ENCODE measurements at places on chromosomes 11 and 22. TPM values are rescaled to one million over a fixed set of nuclear protein-coding genes. Genes with fewer than 3 reads are reported as not detected.
A peak's percentile ranks its signal among the peaks of the same experiment; 100 is the strongest.

GRCh38 chr11:12390687-12391110 lies 13.3 kb downstream of the PARVA start:
- DNase-seq = no peak

DNA sequence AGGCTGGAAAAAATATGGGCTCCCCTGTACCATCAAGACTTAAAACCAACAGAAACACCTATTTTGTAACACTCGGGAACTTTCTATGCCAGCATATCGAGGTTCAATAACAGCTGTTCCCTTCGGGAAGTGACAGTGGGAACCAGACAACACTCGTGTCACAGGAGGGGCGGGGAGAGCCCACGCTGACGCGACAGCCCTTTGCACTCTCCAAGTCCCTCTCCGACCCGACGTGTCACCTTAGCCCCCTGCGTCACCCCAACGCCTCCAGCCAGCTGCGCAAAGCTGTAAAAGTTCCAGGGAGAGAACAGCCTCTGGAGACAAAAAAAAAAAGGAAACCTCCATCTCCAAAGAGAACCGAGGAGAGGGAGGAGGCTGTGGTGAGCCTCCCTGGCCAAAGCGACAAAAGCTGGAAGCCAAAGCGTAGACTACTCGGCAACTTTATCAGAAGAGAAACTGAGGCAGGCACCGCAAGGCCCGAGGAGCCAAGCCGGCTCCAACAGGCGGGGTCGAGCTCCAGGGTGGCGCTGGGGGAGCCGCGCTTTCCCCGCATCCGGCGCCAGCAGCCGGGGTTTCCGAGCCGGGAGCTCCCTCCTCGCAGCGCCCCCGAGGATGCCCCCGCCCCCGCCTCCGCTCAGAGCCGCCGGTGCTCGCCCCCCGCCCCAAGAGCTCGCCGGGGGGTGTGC lies 751 bp downstream of the ARFGAP3 start:
- no peak for DNase-seq

GRCh38 chr22:26385164-26385563 lies 43.9 kb upstream of the ASPHD2 start:
- no peak for DNase-seq

GRCh38 chr11:30876663-30877396 lies 290.7 kb upstream of the MPPED2 start:
- DNase-seq = no peak

- no peak for DNase-seq
Measured at GRCh38 chr11:112534208-112534607, 273.5 kb upstream of the PLET1 start.

DNA sequence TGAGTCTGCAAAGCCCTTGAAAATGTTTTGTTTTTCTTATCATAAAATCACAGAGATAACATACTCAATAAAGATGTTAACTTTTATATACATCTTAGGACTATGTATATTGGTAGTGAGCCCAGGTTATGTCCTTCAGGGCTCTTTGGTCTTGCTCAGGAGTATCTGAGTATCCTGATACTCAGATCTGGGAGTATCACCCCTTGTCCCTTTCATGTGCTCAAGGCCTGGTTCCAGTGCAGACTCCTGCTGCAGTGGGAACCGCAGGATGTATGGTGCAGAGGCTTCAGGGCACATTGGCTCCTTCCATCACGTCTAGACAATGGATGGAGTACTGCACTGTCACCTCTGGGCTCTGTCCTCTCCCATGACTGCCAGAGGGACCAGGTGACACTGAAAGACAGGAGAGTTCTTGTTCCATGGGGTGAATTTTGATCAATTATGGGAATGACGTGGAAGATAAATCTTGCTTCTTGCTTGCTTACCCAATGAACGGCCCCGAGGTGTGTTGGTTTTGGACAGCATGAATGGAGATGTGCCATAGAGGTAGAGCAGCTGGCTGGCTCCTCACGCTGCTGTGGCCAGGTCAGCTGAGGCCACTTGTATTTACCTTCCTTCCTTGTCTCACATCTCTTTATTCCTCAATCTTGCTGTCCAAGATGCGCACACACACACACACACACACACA lies 215.5 kb downstream of the ARHGAP42 start:
- DNase-seq = no peak

GRCh38 chr22:43753688-43754087 lies 58.4 kb downstream of the EFCAB6 start:
- no peak for DNase-seq

DNA sequence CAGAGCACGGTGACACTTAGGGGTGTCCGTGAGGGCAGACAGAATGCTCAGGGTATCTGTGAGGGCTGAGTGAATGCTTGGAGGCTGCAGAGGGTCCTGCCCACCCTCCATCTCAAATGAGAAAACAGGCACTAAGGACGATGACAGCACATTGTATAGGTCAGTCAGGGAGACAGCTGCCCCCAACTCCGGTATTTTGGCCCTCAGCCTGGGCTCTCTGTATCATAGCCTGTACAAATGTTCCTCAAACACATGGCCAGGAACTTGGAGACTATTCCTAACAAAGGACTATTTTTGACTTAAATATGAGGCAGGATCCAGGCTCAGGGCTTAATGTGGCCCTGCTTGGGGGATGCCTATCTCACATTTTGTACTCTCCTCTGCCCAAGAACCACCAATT lies 145.4 kb downstream of the OPCML start:
- DNase-seq = no peak

GRCh38 chr11:64947208-64947814 lies 11.6 kb upstream of the GPHA2 start:
- peak; percentile 11 for DNase-seq

CELSR1 gene
- total RNA-seq = 151 TPM

OR5A2 gene
- total RNA-seq = not detected

- DNase-seq = no peak
Measured at GRCh38 chr11:31714840-31715239, 96.3 kb downstream of the PAX6 start.

GRCh38 chr11:15159085-15159484 lies 44.4 kb downstream of the INSC start:
- peak; percentile 40 for DNase-seq

DNA sequence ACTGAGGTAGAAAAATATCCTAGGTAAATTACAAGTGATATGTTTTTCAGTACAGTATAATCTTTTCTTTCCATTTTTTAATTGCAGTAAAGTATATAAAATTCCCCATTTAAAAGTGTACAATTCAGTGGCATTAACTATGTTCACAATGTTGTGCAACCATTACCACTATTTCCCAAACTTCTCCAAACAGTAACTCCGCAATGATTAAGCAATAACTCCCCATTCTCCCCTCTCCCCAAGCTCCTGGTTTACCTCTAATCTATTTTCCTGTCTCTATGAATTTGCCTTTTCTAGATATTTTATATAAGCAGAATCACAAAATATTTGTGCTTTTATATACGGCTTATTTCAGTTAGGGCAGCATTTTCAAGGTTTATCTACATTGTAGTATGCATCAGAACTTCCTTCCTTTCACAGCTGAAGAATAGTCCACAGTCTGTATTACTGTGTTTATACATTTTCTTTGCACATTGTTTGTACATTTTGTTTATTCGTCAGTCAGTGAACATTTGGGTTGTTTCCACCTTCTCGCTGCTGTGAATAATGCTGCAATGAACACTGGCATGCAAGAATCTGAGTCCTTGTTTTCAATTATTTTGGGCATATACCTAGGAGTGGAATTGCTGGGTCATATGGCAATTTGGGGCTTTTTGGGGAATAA lies 110.7 kb downstream of the RPL27A start:
- DNase-seq = no peak

P2RX6 gene
- total RNA-seq = 1.1 TPM

DNA sequence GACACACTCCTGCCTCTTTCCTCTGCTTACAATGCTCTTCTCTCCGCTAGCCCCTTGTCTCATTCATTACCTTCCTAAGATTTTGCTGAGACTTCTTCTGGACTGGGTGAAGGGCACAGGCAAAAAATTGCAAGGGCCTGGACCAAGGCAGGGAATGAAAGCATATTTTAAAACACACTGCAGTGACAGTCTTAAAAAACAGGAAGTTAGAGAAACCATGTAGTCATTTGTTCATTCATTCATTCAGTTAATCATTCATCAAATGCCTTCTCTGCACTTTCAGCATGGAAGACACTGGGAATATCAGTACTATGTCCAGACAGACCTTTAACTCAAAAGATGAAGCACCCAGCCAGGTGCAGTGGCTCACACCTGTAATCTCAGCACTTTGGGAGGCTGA lies 44.9 kb upstream of the SWAP70 start:
- no peak for DNase-seq

HBB gene
- total RNA-seq = not detected

GRCh38 chr22:29936186-29936585 lies 53.2 kb downstream of the MTMR3 start:
- DNase-seq = peak; percentile 72

DNA sequence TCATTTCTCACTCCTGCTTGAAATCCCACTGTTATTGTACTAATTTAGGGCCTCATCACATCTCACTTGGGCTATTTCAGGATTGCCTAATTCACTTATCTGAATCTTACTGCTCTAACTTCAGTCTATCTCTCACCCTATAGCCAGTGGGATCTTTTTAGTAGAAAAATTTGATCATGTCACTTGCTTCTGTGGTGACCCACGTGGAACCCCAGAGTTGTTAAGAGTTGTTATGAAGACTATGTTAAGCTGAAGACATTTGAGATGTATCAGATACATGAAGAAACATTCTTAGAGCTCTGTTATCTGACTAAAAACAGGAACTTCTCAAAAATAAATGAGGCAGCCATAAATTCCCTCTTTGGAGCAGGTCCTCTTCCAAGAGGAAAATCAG lies 1375.6 kb upstream of the TENM4 start:
- DNase-seq = no peak

DNA sequence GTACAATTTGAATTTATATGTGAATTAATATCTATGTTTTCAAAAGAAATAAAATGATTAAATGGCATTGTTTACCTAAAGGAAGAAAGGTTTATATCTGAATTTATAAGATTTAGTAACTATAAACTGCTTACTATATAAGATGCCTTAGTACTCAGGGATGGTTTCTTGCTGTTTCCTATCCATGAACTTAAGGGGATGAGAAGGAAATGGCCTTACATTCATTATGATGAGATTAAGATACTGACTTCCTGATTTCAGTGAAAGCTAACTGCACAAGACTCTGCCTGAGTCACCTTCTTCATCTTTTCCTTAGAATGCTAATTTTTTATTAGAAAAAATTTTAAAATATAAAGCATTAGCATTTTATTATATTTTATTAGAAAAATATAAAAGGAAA lies 606.3 kb upstream of the ARHGAP42 start:
- DNase-seq = no peak

DNA sequence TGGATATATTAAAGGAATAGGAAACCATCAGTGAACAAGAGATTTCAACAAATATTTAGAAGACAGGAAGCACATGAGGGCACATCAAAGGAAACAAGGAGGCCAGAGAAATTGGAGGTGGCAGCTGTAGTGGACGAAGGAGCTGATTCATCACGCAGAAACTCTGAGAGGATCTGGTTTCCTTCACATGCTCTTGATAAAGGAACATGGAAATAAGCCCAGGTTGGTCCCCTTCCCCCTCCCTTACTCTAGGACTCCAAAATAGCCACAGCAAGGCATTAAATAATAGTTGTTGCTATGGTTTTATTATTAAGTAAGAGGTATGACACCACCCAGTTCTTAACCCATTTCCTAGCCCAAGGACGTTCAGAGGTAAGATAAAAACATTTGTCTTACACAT lies 11.3 kb downstream of the IZUMO1R start:
- DNase-seq = no peak
